Esophagus squamous epithelium (tissue), 5 donors: ENCODE measurements at places on chromosomes 1 and 21.

DNA sequence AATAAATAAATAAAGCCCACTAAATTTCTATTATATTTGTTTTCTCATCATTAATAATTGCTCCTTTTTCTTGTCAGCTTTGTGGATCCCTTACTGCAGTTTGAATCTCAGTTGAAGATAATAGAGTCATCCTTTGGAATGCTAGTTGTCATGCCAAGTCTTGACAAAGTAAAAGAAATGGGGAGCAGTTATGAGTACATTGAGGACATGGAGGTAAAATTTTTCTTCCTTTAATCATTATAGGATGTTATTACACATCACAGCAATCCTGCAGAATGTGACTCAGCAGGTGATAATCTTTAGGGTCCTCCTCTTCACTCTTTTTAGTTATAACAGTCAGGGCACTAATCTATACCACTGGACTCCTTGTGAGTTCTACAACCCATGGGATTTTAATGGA, 24.1 kb downstream of the MROH9 start:
- no peak for DNase-seq

DNA sequence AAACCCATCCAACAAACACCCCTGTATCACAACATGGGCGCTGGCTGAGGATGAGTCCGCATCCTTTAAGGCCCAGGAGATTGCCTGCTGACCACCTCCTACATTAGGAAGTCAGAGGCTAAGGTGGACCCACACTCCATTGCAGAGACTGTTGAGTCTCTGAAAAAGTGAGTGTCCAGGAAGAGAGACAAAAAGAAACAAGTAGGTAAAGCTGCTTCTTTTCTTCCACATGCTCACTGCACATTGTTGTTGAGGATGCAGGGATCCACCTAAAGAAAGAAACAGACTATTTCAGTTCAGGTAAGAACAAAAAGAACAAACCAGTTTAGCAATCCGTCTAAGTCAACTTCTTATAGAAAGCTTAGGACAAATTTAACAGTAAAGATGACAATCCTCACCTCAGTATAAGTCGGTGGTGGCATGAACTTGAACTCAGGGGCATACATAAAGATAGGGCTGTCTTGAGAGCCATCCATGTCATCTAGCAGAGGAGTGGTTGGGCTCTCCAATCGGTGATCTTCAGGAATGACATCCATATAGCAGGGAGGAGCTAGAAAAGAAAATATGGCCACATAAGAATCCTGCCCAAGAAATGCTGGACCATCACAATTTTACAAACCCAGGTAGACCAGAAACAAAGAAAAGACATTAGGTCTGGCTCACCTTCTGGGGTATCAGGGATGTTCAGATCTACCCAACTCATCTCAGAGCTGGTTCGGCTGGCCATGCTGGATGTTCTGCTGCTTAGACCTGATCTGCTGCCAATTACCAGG, 2.6 kb downstream of the TXNIP start:
- DNase-seq: no peak

DNA sequence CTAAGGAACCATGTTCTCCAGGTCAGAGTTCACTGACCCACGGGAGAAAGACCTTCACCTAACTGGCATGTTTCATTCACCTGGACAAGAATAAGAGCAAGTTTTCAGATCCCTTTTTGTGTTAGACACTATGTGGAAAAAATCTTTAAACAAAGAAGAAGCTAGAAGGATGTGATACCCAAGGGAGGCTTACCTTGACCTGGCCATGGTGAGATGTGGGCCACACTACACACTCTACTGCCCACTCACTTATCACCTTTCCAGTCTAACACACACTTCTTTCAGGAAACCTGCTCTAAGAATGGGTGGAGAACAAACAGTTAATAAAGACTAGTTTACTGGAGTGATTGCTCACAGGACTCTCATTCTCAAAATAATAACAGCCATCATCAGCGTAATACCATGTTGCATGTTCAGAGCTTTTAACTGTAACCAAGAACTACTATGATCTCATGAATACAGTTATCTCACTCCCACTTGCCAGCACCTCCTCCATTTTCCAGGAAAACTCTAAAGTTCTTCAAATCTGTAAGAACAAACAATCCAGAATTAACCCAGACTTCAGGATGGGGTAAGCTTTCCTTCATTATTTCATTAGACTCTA, 1.4 kb downstream of the RGS8 start:
- DNase-seq: no peak

DNA sequence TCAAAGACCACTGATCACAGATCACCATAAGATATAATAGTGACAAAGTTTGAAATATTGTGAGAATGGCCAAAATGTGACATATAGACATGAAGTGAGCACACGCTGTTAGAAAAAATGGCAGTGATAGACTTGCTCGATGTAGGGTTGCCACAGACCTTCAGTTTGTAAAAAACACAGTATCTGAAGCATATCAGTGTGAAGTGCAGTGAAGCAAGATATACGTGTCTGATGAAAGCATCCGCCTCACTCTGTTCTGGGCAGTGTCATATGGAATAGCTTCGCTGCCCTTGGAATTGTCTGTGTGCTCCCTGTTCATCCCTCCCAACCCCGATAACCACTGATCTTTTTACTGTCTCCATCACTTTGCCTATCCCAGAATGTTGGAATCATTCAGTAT, 50.7 kb downstream of the GALNT2 start:
- DNase-seq: no peak

DNA sequence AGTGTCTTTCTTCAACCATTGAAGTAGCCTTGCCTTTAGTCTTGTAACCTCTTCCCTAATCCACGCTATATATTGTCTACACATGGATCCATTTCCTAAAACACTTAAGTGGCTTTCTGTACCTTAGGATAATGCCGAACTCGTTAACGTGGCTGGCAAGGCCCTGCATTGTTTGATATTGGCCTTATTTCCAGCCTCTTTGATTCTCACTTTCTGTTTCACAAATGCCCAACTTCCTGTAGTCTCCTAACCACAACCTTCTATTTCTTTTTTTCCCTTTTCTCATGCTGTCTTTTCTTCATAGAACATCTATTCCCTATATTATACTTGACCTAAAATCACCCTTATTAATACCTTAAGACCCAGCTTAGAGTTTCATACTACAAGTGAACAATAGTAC, 536.0 kb downstream of the LMO4 start:
- no peak for DNase-seq

DNA sequence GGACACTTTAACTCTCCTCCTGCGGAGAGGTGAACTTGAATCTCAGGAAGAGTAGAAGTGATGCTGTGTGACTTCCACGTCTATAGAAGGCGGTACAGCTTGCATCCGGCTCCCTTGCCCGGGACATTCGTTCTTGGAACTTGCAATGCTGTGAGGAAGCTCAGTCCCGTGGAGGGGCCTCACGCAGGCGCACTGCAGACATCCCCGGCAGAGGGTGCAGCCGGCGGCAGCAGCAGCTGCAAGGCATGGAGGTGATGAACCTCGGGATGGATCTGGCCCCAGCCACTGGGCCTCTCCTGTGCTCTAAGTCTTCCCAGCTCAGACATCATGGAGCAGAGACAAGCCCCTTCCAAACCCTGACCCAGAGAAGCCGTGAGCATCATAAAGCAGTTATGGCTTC, 61.8 kb upstream of the SOD1 start:
- DNase-seq: no peak

DNA sequence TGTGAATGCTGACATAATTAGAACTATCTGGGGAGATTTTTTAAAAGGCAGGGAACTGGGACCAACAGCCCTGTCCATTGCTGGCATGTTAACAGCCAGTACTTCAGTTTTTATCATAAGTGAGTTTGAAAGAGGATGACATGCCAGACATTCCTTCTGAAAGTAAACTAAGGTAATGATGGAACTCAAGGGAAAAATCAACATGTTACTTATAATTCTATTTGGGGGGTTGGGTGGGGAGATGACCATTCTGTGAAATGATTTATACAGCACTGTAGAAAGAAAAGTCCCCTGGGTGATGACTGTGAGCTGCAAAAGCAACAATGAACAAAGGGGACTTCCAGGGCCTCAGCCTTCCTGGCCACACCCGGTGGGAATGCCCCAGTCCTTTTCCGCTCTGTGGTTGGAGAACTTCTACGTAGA, 5.4 kb upstream of the LAMC2 start:
- no peak for DNase-seq

DNA sequence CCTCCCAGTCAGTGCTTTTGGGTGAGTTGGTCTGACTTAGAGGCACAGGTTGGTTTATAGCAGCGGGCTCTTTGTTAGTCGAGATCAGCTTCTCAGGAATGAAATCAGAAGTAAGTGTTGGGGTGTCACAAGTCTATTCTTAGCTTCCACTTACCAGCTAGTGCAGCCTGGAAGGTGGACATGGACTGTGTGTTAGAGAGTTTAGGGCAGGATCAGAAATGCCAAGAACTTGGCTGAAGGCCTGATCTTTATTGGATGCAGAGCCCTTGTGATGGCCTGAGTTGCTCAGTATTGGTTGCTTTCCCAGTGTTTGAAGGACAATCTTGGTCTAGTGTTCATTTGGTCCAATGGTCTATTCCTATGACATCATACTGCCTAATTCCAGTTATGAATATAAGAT, 377.0 kb upstream of the USP24 start:
- DNase-seq: no peak

DNA sequence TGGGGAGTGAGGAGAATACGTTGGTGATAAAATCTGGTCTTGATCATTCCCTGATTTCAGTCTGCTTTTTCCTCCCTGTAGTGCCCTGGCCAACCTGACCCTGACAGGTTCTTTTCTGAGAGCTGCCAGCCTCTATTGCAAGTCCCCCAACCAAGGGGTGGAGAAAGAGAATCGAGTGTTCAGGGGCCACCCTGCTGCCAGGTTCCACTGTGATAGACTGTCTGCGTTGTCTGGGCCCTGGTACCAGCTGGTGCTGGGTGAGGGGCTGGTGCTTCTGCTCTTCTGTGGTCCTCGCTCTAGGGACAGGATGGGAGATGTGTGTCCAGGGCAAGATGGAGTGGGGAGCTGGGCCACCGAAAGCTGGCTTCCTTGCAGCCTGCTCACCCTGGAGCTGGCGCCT, 214.6 kb downstream of the CAMTA1 start:
- no peak for DNase-seq

- DNase-seq: no peak
These were observed 2.9 kb downstream of the TNFAIP8L2 start for GRCh38 chr1:151159373-151159772.

DNA sequence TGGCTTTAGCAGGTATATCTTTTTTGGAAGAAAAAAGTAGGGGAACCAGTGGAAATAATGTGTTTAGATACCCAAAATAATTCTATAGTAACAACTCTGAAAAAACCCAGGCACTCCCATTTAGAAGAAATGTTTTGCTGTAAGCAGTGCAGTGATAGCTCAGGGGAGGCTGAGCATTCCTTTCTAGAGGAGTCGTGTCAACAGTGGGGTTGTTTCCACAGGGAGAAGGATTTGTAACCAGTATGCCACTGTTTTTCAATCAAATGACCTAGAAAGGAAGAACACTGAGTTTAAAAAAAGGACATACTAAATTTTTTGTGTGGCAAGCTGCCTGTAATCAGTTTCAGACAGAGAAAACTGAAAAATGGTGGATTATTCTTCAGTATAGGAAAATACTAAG, 2.4 kb downstream of the PGD start:
- DNase-seq: no peak

- no peak for DNase-seq
These were observed 18.3 kb upstream of the HDAC1 start for GRCh38 chr1:32273391-32274208.

GRCh38 chr21:45130324-45130774, 56.0 kb downstream of the ADARB1 start:
- DNase-seq: no peak

GRCh38 chr1:203216274-203217138, 13.0 kb downstream of the CHIT1 start:
- no peak for DNase-seq

GRCh38 chr1:153434746-153435455, 18.6 kb downstream of the S100A7A start:
- no peak for DNase-seq

DNA sequence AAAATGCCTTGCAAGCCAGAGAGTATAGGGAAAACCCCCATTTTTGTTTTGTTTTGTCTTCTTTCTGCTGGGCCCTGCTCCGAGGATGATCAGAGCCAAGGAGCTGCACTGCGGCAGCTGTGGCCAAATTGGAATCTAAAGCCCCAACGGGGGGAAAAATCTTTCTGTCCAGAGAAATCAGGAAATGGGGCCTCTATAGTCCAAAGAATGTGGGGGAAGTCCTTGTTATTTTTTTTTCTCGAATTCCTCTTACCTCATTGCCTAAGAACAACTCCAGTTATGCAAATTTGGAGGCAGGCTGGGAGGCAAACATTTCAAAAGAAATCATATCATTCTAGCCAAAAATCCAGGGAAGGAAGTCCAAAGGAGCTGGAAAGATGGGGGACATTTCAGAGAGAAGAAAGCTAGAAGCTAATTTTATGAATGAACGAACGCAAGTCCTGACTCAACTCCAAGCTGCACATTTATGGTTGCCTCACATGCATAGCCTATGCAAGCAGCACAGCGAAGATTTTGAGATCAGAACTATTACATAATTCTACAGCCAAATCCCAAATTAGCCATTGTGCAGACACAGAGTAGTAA, 263.2 kb downstream of the KCTD3 start:
- no peak for DNase-seq

- DNase-seq: no peak
These were observed 93.3 kb upstream of the POU3F1 start for GRCh38 chr1:38139738-38140487.

DNA sequence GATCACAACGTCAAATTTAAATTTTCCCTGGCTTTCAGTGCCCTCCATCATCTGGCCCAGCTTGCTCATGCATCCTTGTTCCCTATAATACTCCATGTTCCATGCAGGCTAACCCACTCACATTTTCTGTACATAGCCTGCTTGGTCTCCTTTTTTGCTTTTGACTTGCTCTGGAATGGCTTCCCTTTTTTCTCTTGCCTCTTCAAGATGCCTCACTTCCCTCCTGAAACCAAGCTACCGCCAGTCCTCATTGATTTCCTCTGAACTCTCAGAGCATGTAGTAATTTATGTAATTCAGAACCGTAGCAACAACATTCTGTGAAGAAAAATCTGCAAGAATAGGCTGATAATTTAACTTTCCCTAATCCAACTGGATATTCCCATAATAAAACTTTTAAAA, 10.3 kb downstream of the CAP1 start:
- DNase-seq: no peak

DNA sequence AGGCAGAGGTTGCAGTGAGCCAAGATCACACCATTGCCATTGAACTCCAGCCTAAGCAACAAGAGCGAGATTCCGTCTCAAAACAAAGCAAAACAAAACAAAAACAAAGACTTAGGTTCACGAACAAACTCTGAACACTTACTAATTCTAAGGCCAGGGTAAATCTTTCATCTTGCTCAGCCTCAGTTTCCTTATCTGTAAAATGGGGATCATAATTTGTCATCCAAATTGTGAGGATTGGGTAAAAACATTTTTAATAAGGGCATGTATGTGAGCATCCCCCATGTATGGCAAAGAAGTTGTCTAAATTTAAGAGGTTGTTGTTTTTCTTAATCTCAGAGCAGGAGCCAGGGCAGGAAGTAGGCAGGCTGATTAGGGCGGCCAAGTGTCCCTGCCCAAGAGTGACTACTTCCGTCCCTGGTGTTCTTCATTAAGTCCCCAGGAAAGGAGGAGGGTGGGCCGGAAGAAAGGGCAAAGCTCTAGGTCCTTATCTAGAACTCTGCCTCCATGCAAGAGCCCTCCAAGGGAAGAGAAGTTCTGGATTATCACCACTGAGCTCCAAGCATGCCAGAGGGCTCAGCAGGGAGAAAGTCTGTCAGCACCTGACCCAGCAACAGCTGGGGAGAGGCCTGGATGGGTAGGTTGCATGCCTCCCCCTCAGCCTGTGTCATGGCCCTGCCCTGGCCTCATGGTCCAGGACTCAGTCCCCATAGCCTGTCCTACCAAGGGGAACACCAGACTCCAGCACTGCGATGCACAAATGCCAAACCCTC, 49.9 kb upstream of the CLIC4 start:
- DNase-seq: no peak

- DNase-seq: no peak
These were observed 13.2 kb downstream of the RHOU start for GRCh38 chr1:228748431-228748830.
